ENCODE measurements at places on chromosomes 11 and 22. TPM values are rescaled to one million over a fixed set of nuclear protein-coding genes. Genes with fewer than 3 reads are reported as not detected.

The KCNE3 gene
- total RNA-seq: 6.2 TPM

The PIH1D2 gene
- 1.3 TPM for total RNA-seq

The ZDHHC13 gene
- total RNA-seq: 9.5 TPM

The NAV2 gene
- 0.25 TPM for total RNA-seq

The FJX1 gene
- total RNA-seq: 2.7 TPM

The SCUBE2 gene
- total RNA-seq: not detected

The PACSIN3 gene
- total RNA-seq: 18.1 TPM

The SNX19 gene
- 27.3 TPM for total RNA-seq

The GPR83 gene
- total RNA-seq: 0.07 TPM

The MYBPC3 gene
- not detected for total RNA-seq

The ANO9 gene
- total RNA-seq: 14.5 TPM

The C11orf52 gene
- total RNA-seq: 0.29 TPM

The TRIM29 gene
- 1.4 TPM for total RNA-seq

The CDHR5 gene
- total RNA-seq: not detected

The CENPM gene
- 37.4 TPM for total RNA-seq

The TEF gene
- 2.8 TPM for total RNA-seq

The OR2D2 gene
- total RNA-seq: 0.38 TPM

The HOATZ gene
- total RNA-seq: not detected

The OR52H1 gene
- total RNA-seq: not detected

The C11orf97 gene
- not detected for total RNA-seq

The SCN3B gene
- 0.04 TPM for total RNA-seq

The DTX4 gene
- 0.47 TPM for total RNA-seq

Measured in K562 (cell line).